ENCODE measurements at places on chromosomes 6 and 20. TPM values are rescaled to one million over a fixed set of nuclear protein-coding genes. Genes with fewer than 3 reads are reported as not detected.
A peak's percentile ranks its signal among the peaks of the same experiment; 100 is the strongest.

DNA sequence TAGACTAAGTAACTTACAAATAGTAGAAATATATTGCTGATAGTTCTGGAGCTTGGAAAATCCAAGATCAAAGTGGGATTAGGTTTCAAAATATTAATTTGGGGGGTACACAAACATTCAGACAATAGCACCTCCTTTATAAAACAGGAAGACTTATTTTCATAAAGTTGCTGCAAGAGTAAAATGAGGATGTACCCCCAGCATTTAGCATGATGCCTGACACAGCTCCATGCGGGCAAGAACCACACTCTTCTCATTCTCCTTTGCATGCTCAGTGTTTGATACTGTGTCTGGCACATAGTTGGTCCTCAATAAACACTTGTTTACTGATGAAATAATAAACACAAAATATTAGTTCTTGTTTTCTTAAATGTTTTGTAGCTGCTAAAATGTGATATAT is 332.9 kb downstream of the TFAP2A start:
- no peak for DNase-seq

DNA sequence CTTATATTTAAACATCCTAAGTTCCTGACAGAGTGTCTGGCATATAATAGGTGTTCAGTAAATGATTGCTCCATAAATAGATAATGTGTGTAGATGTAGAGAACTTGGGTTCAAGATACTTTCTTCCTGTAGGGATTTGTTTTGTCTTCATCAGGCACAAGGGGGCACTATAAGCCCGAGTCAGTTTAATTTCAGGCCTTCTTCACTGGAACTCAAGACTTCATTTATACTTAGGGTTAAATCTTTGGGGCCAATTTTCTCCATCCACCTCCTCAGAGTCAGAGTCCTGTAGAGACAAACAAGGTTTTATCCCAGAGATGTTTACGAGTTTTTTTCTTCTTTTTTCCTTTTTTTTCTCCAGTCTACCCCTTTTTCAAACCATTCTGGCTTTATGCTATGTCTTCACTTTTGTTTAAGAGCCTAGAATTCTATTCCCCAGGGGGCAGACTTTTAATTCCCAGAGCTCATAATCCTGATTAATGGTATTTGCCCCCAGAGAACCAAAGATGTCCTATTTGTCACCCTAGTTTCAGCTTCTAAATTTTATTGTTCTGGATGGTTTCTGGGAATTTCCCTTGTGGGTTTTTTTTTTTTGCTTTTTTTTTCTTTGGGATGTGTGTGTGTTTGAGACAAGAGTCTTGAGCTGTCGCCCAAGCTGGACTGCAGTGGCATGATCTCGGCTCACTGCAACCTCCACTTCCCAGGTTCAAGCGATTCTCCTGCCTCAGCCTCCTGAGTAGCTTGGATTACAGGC is 88.4 kb downstream of the HFE start:
- peak; percentile 79 for DNase-seq

DNA sequence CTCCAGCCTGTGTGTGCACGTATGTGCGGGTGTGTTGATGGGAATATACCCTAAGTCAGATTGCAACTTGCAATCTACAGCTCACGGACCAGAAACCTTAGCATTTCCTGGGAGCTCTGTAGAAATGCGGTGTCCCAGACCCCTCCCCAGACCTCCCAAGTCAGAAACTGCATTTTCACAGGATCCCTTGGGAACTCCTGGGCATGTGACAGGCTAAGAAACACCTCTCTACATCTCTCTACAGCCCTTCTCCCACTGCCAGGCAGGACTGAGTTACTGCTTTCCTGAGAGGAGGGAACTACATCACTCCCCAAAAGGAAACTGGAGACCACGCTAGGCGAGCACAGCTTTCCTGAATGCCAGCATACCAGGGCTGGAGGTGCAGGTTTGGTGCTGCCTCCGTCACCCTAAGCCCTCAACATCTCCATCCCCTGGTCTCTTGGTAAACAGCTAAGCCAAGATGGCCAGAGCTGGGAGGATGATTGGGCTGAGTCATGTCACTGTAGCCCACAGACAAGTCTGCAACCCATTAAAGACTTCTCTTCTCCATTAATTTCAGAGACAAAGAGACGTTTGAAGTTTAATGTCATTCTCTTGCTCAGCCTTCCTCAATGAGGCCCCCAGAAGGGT is 194.4 kb downstream of the BMP7 start:
- no peak for DNase-seq

- DNase-seq: no peak
Measured at GRCh38 chr20:24679448-24680047, 210.1 kb downstream of the SYNDIG1 start.

DNA sequence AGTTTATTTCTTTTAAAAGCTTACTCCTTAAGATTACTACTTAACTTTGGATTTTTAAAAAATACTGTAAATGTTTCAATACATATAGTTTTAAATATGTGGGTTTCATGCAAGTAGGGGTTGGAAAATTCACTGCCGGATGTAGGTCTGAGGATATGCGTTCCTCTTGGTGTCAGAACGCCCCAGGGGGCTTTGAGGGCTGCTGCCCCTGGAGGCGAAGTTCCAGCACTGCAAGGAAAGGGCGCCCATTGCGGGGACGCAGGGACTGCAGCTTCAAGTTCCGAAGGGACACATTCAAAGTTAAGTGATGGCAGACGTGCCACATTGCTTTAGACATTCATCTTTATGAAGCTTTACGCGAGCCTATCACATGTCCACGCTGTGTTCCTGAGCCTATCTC is 152.9 kb downstream of the SOD2 start:
- DNase-seq: no peak

- DNase-seq: no peak
Measured at GRCh38 chr6:117558818-117559217, 43.5 kb downstream of the GOPC start.

- no peak for DNase-seq
Measured at GRCh38 chr6:137749696-137750211, 117.3 kb upstream of the TNFAIP3 start.

- peak; percentile 17 for DNase-seq
Measured at GRCh38 chr6:169638388-169638787, 63.4 kb downstream of the WDR27 start.

- no peak for DNase-seq
Measured at GRCh38 chr20:20513720-20514119, 145.8 kb downstream of the INSM1 start.

GRCh38 chr20:36311854-36312723 is 6.0 kb downstream of the DLGAP4 start:
- DNase-seq: no peak

- peak; percentile 49 for DNase-seq
Measured at GRCh38 chr20:17735206-17735804, 35.5 kb downstream of the BANF2 start.

DNA sequence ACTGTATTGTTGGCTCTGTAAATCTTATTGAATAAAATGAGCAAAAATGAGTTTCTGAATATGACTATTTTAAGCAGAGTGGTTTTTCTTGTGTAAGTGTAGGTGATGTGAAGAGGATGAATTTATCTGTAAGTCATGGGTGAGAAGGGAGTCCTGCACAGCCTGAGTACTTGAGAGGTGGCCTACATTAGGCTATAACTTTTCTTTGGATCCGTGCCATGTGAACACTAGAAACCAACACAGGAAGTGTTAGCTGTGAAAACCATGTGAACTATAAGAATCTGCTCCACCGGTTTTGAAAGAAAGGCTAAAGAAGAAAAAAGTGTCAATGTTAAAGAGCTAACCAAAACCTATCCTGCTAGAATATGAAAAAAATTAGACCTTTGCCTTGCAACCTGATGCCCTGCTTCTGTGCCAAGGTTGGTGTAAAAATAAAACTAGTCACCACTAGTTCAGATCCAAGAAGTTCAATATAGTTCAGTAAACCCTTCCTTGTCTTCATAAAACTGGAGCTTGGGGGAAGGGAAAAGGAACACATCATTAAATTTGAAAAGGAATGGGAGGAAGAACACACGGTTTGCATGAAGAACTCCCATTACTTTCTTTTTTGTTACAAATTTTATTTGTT is 21.3 kb downstream of the PLCB1 start:
- no peak for DNase-seq

- peak; percentile 48 for DNase-seq
Measured at GRCh38 chr20:32336918-32337347, 21.2 kb upstream of the ASXL1 start.

DNA sequence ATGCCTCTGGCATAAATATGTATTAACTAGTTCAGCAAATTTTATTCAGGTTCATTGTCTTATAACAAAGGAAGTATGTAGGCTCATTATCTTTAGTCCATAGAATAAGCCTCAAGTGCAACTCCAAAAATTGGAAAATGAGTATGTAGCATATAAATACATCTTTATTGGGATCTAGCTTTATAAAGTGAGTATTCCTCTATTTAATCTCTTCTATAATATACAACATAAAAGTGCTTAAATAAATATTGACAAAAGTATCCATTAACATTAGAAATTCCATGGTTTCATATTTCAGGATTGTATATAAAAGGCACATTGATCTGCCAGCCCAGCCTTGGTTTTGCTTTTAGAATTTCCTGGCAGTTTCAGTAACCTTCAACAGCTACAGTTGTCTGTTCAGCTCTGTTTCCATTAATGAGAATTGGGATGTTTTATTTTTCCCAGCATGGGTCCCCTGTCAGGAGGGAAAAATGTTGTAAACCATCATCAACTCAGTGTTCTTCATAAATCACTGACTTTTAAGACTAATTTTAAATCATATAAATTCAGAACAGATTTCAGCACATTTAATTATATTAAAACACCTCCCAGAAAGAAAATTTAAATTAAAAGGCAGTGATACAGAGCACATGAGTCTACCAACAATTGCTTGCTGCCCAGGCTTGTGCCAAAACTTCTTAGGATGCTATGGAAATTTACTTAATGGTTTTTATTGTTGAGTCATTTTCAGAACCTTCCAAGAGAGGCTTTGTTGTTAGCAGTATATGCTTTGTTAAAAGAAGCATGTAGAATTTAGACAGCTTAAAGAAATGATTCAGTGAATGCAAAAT is 119.7 kb downstream of the ADGRG6 start:
- no peak for DNase-seq

DNA sequence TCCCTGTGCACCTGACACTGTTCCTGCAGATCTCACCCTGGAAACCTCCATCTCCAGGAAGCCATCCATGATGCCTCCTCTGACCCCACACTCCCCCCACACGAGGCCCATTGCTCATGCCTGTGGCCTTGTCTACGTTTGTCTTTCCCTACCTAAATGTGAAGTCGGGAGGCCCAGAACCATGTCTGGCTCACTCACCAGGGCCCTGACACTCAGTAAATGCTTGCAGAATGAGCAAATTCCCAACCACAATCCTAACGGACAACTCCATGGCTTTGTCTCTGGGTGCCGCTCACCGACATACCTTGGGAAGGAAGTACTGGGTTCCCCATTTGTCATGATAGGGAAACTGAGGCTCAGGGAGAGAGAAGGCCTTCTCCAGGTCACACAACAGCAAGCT is 7.3 kb downstream of the PEDS1 start:
- no peak for DNase-seq

DNA sequence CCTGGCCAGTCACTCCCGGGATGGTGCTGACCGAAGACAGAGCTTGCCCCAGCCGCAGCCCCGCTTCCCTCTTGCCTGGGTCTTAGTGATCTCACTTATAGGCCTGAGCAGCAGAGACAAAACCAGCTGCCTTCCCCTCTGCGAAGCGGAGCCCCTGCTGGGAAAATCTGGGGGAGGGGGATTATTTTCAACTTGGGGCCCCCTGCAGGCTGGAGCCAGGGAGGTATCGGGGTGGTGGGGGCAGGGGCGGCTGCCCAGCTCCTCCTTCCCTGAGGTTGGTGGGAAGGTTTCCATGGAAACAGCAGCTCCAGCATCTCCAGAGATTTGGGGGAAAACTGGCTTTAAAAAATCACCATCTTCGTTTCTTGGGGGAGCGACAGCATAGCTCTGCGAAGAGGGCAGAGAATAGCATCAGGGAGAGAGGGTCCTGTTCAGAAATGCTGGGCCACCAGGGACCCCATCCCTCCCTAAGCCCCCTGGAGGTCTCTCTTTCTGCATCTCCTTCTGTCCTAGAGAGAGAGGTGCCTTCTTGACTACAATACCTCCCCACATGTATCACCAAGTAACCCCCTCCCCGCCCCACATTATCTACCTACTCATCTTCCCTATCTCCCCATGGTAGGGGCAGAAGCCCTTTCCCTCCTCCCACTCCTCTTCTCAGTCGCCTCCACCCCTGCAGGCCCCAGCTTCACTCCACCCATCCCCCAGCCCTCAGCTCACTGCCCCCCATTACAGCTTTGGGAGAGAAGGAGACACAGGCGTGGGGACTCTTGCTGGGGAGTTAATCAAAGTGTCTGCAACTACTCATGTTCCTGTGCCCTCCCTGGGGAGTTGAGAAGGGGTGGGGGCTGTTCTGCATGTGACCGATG is 88.4 kb upstream of the CCDC167 start:
- DNase-seq: no peak

Gene C4B
- 9.6 TPM for polyA plus RNA-seq

Gene PTCHD4
- polyA plus RNA-seq: not detected

Gene ACTR5
- polyA plus RNA-seq: 7.8 TPM

Gene MUCL3
- 0.06 TPM for polyA plus RNA-seq

Gene CST4
- polyA plus RNA-seq: not detected

Gene FARS2
- polyA plus RNA-seq: 8.1 TPM

Gene PROKR2
- polyA plus RNA-seq: not detected

Gene TREML1
- polyA plus RNA-seq: 0.07 TPM

Gene FGD2
- 11.6 TPM for polyA plus RNA-seq

Gene POU5F1
- polyA plus RNA-seq: 8.7 TPM

Gene DNMT3B
- not detected for polyA plus RNA-seq

Gene BPIFB4
- polyA plus RNA-seq: not detected

Gene RSPH9
- polyA plus RNA-seq: 0.81 TPM

Gene LY6G5C
- polyA plus RNA-seq: 2.6 TPM

Measured in small intestine (tissue), 16 donors.